ENCODE measurements at places on chromosomes 4 and X.

- no peak for DNase-seq
Measured at GRCh38 chr4:173415885-173416653, 17.2 kb upstream of the SCRG1 start.

DNA sequence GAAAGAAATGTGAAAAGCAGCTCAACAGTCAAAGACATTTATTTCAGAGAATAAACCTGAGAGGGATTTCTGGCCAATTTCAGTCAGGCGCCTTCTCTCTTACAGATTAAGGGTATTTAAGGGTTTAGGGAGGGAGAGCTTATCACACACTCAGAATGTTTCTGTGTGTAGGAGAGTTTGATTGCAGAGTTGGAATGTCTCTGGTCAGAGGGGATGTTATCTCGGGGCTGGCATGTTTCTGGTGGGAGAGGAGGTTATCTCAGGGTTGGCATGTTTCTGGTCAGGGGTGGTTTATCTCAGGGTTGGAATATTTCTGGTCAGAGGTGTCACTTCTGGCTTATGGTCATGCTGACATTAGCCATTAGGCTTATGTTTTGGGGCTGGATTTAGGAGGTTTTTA, 1920.5 kb upstream of the PCDH7 start:
- no peak for DNase-seq

DNA sequence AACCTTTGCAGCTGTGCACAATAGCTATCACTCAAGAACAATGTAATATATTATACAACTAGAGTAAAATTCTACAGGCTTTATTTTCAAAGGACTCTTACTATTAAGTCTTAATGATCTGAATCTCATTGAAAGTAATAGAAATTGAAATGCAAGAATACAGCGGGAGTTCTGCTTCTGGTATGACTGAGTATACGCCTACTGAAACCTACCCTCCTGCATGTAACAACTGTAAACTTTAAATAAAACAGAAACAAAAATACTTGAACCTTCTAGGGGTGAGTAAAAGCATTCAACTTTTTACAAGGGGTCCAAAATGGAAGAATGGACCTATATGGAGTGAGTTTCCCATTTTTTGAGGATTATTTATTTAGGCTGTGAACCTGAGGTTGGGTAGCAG, 13.5 kb downstream of the DCHS2 start:
- no peak for DNase-seq

GRCh38 chr4:53844133-53844532, 220.3 kb downstream of the CHIC2 start:
- DNase-seq = no peak

DNA sequence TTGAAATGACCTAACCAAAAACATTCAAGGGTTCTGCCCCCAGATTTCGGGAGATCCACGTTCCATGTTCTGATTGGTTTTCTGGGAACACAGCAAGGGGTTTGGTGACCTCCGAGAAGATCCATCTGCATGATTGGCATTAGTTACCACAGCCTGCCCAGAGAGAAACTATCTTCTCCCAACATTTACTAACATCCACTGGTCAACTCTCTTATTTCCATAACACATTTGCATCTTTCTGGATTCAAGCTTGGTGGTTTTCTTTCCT, 15.6 kb downstream of the SHOX start:
- DNase-seq = no peak

- DNase-seq = no peak
Measured at GRCh38 chr4:121799208-121799823, 1.8 kb upstream of the EXOSC9 start.

- peak; percentile 7 for DNase-seq
Measured at GRCh38 chr4:184196730-184197385, 20.8 kb downstream of the ENPP6 start.

- DNase-seq = no peak
Measured at GRCh38 chr4:172018358-172018757, 205.2 kb downstream of the GALNTL6 start.

- DNase-seq = peak; percentile 79
Measured at GRCh38 chr4:78057600-78058550, 752 bp downstream of the FRAS1 start.

- no peak for DNase-seq
Measured at GRCh38 chr4:8606966-8607365, 14.4 kb downstream of the CPZ start.

GRCh38 chr4:32140636-32141035, 1420.5 kb downstream of the PCDH7 start:
- peak; percentile 87 for DNase-seq

GRCh38 chrX:12423346-12423745, 285.1 kb downstream of the FRMPD4 start:
- DNase-seq = no peak

DNA sequence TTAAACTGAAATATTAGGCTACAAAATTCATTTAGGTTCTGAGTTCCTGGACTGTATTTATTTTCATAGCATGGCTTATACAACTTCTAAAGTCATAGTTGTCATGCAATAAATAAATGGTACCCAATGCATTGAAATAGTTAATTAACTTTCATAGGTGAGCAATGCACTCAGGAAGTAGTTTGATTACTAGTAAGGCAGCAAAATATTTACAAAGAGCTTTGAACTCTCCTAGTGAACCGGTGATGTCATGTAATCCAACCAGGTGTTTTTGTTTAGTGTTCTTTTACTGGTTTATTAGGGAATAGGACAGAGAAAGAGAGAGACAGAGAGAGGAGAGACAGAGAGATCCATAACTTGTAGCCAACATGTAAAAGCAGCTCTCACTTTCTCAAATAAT, 228.6 kb upstream of the CTSO start:
- no peak for DNase-seq

GRCh38 chr4:141275834-141276233, 55.1 kb downstream of the ZNF330 start:
- peak; percentile 81 for DNase-seq

DNA sequence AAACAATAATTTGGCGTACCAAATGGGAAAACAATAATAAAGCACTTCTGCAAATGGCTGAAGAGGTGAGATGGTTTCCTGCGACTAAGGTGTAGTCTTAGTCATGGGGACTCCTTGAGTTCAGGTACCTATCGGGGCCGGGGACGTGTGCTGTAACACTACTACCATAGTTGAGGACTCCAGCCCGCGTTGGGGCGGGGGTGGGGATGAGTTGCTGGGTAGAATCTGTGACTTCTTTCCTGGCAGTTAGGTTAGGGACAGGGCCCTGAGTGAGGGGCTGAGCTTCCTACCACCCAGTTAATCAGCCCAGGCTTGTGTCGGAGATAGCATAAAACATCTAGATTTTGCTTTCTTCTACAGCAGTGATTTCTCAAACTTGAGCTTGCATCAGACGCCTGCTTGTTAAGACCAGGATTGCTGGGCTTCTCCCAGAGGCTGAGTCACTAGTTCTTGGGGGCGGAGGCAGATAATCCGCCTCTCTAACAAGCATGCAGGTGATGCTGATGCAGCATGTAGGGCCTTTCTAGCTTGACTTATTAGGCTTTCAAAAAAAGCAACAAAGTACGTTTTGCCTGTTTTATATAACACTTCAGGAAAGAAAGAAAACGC, 30.2 kb downstream of the RBBP7 start:
- peak; percentile 77 for DNase-seq

GRCh38 chr4:142351958-142352357, 494.1 kb downstream of the INPP4B start:
- DNase-seq = no peak

- no peak for DNase-seq
Measured at GRCh38 chr4:80803337-80803736, 227.2 kb upstream of the BMP3 start.

- DNase-seq = no peak
Measured at GRCh38 chr4:126328914-126329313, 1014.2 kb downstream of the FAT4 start.

GRCh38 chr4:7241597-7242125, 49.3 kb downstream of the SORCS2 start:
- no peak for DNase-seq

- DNase-seq = no peak
Measured at GRCh38 chrX:99722094-99722493, 688.0 kb downstream of the PCDH19 start.

DNA sequence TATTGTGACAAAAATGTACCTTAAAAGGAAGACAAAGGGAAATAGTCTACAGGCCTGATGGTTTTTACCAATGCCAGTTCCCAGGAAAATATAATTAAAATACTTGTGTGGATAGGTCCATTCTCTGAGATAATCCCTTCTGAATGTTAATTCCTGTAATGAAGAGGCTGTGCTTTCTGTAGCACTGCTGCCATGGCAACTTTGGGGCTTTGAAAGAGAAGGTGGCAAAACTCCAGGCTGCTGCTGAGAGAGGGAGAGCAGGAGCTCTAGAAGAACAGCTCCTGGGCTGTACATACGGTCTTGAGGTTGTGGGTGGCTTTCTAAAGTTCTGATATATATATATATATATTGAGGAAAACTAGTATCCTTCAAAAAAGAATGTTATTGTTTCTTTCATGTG, 125.4 kb downstream of the PDLIM5 start:
- peak; percentile 73 for DNase-seq

DNA sequence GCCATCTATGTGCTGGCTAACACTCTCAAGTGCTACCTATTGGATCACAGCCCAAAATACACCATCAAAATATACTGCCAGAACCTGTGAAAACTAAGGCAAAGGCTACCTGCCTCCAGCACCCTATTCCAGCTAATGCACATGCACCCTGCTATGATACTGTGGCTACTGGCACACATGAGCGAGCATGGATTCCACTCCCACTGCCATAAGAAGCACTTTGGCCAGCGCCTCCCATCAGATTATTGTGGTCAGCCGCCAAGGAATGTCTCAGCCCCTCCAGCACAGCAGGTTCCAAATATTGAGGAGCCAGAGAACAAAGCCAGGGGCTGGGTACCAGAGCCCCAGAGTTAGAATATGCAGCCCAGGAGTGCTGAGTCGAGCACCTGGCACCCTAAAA, 32.5 kb upstream of the TMPRSS11F start:
- no peak for DNase-seq

- DNase-seq = peak; percentile 77
Measured at GRCh38 chrX:134990801-134991481, at the start of gene SMIM10. SMIM10 (plus strand) TSS chrX:134990991; CDS start chrX:134991096, 105 bp downstream.

GRCh38 chrX:7828594-7828993, 14.4 kb upstream of the VCX start:
- no peak for DNase-seq

DNA sequence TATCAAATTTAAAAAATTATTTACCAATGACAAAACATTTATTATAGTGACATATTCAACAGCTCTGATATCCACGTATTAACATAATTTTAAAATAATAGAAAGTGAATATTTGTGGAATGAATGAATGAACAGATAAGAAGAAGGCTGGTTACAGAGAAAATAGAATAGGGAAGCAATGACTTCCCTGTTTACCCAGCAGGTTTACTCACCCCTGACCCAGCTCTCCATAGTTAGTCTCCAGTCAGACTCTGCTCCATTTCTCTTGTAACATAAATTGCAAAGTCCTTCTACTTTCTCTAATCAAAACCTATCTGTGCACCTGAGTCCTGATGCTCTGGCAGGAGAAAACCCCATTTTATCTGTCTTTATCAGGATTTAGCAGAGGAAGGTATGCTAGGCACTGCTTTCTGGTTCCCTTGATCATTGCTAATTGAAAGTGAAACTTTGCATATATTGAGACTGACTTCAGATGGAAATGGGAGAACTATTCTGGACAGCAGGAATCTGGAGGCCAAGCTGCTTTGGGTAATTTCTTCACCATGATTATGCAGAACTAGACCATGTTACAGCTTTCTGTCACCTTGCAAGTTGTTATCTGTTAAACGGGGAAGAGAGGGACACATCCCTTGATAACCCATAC, 363.0 kb downstream of the FAT4 start:
- peak; percentile 33 for DNase-seq

DNA sequence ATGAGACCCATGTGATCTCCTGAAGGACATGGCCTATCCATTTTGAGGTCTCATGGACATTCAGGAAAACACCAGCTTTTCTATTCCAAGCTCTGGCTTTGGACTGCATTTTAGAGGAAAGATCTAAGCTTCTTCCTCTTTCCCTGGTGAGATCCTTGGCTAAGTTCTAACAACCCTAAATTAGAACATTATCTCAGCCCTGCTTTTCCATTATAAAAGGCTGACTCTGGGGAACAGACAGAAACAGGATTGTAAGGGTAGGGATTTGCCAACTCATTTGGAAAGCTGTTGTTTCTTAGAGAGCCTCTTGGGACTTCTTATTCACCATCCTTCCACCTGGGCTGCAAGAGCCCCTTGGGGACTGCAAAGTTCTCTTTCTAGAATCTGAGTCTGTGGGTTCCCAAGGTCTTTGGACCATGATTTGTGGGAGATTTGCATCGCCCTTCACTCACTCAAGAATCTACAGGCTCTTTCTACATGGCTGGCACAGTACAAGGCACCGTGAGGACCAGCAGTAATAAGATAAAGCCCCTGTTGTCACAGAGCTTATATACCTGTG, 146.9 kb downstream of the FNIP2 start:
- no peak for DNase-seq

- peak; percentile 7 for DNase-seq
Measured at GRCh38 chr4:52588097-52588496, 71.0 kb downstream of the USP46 start.

DNA sequence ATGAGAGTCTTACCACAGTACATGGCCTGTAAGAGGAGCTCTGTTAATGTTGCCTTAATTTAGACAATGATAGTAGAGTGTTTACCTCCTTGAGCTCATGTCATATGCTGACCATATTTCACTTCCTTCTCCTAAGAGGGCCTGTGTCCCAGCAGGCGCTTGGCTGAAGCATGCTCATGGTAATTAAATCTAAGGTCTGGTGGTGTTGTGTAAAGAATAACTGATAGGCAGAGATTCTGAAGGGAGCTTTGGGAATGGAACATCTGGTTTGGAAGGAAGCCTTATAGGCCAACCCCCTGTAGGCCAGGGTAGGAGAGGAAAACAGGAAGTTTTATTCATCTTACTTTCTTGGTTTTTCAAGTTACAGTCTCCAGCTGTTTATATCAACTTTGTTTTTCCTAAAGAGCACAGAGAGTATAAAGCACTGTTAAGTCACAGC, 300.2 kb downstream of the USP46 start:
- DNase-seq = no peak

DNA sequence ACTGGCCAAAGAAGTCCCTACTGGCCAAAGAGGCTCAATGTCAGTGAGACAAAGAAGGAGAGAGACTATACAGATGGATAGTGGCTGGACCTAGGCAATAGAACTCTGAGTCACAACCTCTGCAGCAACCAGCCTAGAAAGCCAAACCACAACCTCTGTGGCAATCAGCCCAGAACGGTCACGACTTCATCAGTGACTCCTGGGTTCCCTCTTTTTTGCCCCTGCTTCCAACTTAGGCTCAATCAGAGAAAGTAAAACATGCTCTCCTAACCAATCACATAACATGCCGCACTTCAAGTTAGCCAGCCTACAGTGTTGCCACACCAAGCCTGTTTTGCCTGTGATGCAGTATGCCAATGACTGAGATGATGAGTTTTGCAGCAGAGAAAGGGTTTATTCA, 203.4 kb downstream of the ANAPC10 start:
- peak; percentile 44 for DNase-seq

GRCh38 chrX:137479386-137479785, 86.5 kb upstream of the ZIC3 start:
- DNase-seq = no peak

GRCh38 chrX:52015794-52016193, 53.2 kb downstream of the MAGED4B start:
- DNase-seq = no peak
